Fibroblast of skin of abdomen (primary cell): ENCODE measurements at places on chromosomes 4 and X.

DNA sequence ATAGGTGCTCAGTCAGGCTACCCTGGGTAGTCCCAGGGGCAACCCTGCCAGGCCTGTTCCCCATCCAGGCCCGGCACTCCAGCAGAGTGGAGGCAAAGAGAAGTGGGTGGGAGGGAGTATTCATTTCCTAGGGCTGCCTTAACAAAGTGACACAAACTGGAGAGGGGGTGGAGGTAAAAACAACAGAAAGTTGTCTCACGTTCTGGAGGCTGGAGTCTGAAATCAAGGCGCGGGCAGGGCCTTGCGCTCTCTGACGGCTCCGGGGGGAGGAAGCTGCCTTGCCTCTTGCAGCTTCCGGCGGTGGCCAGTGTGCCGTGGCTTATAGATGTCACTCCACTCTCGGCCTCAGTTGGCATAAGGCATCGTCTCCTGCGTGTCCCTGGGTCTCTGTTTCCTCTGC lies 90.8 kb downstream of the DCTD start:
- no peak for DNase-seq

DNA sequence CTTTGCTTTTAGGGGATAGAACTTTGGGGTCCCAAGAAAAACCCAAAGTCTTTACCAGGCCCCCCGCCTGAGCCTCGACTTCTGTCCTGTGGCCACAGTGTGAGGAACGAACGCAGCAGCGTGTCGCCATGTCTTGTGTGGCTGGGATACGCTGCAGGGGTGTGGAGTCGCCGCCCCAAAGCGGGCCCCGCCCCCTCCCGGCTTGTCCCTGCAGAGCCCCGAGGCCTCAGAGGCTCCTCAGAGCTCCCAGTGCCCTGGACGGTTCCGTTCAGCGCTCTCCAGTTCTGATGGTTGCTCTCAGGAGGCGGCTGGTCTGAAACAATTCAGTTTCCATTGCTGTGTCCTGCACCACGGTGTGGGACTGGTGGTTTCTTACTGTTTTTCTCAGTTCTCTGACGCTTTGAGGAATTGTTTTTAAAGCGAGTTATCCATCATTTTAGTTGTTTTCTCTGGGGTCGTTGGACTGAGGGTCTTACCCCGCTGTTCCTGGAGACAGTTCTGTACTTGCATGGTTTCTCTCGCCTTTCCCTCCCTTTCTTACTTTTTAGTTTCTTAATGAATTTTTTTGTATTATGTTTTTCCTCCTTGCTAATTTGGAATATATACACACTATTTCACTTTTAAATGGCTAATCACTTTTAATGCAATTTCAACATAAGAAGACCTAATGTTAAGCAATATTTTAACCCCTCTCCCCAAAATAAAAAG lies 1.6 kb upstream of the IDUA start:
- DNase-seq, result peak; percentile 34

DNA sequence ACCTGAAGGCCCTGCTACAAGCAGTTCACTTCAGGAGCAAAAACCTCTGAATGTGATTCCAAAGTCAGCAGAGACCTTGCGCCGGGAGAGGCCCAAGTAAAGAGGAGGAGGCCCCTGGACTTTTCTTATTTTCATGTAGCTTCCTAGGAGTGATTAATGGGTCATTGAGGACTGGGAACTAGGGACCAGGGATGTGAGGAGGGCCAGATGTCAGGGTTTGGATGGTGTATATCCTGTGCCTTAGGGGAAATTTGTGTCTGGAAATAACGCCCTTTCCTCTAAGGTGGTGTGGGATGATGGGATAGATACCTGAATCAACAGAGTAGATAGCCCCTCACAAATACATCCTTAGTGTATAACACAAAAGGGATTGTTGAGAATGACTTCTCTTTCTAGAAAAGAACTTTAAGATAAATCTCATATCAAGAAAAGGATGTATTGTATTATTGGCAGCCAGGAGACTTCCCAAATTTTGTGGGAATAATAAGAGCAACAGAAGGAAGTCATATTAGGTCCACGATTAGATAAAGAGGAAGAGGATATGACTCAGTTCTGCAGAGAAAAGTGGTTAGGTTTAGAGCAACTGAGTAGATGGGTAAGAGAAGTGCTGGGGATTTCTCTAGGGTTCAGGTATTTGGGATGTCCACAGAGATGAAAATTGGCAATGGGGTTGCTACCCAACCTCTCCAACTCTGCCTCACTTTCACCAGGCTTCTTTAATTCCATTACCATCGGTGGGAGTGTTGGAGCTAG lies 1.1 kb downstream of the ITGB1BP2 start:
- no peak for DNase-seq

- DNase-seq, result no peak
Observed at GRCh38 chr4:119655111-119655837, 26.7 kb upstream of the PDE5A start.

DNA sequence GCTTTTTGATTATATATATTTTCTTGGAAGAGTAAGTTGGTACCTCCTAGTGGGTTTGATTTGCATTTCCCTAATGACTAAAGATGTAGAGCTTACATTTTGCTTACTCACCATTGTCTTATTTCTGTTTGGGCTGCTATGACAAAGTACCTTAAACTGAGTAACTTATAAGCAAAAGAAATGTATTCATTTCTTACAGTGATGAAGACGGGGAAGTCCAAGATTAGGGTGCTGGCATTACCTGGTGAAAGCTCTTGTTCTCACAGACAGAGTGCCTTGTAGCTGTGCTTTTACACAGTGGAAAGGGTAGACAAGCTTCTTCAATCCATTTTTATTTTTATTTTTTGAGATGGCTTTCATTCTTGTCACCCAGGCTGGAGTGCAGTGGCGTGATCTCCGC lies 229.2 kb upstream of the AGA start:
- no peak for DNase-seq

GRCh38 chrX:20313899-20314298 lies 47.2 kb upstream of the RPS6KA3 start:
- no peak for DNase-seq

GRCh38 chr4:76307660-76308014 lies 1.1 kb downstream of the STBD1 start:
- no peak for DNase-seq

DNA sequence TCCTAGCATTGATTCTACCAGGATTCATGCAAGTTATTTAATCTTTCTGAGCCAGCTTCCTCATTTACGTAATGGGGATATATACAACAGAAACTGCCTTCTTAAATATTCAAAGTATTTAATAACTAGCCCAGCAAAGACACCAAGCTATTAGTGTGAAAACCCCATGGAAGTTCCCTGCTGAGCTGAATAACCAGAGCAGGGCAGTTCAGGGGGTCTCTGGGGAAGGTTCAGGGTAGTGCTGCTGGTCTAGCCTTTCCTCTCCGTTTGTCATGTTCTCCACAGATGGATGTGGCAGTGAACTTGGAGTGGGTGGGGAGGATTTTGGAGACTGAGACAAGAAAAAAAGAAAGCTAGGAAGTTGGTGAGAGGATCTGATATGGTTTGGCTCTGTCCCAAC lies 240.8 kb upstream of the TAPT1 start:
- no peak for DNase-seq
